WERI-Rb-1 (cell line): ENCODE measurements at places on chromosomes 6 and 20.
A peak's percentile ranks its signal among the peaks of the same experiment; 100 is the strongest.

GRCh38 chr6:32991972-32992371, 17.4 kb downstream of the HLA-DOA start:
- no peak for DNase-seq

DNA sequence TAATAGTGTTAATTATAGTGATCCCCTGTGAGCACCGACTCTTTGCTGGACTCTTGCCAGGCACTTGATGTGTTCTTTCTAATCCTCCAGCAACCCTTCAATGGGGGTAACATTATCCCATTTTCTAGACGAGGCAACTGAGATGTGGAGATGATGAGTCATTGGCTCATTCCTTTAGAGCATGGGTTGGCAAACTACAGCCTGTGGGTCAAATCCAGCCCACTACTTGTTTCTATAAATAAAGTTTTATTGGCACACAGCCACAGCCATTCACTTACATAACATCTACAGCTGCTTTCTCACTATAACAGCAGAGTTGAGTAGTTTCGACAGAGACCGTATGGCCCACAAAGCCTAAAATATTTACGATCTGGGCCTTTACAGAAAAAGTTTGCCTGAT, 249.5 kb upstream of the KCNG1 start:
- no peak for DNase-seq

- DNase-seq: no peak
Measured at GRCh38 chr6:156994215-156995076, 217.3 kb downstream of the ARID1B start.

- DNase-seq: no peak
Measured at GRCh38 chr20:38873050-38873581, 53.1 kb upstream of the FAM83D start.

DNA sequence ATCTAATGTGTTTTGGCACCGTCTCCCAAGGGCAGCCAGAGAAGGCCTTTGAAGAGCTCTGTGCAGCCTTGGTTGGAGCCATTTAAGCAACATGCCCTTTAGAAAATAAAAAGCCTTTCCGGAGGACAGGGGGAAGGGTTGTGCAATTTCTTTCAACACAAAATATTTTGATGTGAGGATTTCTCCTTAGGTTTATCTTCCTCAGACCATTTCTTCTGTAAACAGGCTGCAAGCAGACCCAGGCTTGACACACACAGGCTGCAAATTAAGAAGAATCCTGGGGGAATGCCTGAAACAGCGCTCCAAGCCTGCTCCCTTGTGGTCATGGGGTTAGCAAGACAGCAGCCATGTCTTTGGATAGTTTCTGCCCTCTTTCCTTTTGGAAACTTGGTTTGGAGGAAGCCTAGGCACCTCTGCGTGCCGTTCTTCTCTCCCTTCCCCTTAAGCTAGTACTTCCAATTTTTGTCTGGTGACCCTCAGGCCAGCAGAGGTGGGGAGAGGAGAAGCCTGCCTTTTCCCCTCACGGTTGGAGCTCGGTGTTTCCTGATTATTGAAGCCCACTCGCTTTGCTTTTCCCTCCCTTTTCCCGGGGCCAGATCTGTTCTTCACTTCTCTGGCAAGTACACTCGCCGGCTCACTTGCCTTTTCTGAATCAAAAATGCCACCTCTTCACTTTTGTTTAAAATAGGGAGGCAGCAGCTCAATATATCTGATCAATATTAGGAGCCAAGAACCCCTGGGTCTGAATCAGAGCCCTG, 39.6 kb upstream of the NOX3 start:
- DNase-seq: peak; percentile 21

DNA sequence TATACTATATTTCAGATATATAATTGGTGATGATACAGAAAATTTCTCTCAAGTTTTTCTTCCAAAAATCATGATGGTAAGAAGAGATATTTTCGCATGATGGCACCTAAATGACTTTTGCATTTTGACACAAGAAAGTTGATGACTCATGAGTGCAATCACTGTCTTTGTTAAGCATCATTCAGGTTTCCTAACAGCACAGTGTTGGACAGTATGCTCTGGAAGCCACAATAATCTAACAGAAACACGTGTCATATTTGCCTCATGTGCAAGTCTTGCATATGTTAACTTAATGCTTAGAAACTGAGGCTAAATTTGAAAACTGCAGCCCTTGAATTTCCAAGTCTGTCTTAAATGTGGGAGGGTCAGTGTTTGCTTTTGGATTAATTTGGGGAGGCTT, 533.5 kb downstream of the LMBRD1 start:
- no peak for DNase-seq

DNA sequence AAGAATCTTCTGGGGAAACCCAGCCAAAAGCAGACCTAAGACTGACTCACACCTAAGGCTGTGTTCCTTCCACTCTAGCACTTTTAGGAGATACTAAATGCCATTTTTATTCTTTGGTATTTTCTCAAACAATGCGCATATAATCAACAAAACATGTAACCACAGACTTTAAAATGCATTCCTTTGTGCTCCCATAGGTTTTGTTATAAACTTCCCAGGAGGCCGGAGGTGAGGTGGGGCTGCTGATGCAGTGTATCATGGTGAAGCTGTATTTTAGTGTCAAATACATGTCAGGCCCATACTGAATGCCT, 155.2 kb downstream of the BTBD3 start:
- no peak for DNase-seq

DNA sequence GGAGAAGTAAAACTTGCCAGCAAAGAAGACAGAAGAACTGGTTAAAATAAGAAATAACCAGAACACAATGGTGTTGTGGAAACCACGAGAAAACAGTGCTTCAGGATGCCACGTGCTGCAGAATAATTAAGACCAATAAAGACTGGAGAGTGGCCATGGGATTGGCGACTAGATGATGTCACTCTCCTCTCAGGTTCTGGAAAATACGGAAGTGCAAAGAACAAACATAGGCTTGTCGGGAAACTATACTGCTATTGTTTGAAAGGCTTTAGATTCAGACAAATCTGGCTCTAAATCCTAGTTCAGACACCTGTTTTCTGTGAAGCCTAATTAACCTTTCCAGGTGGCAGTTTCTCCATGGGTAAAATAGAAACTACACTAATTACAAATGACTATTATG, 138.4 kb upstream of the STXBP5 start:
- no peak for DNase-seq

GRCh38 chr6:494394-494793, 102.8 kb downstream of the IRF4 start:
- no peak for DNase-seq

DNA sequence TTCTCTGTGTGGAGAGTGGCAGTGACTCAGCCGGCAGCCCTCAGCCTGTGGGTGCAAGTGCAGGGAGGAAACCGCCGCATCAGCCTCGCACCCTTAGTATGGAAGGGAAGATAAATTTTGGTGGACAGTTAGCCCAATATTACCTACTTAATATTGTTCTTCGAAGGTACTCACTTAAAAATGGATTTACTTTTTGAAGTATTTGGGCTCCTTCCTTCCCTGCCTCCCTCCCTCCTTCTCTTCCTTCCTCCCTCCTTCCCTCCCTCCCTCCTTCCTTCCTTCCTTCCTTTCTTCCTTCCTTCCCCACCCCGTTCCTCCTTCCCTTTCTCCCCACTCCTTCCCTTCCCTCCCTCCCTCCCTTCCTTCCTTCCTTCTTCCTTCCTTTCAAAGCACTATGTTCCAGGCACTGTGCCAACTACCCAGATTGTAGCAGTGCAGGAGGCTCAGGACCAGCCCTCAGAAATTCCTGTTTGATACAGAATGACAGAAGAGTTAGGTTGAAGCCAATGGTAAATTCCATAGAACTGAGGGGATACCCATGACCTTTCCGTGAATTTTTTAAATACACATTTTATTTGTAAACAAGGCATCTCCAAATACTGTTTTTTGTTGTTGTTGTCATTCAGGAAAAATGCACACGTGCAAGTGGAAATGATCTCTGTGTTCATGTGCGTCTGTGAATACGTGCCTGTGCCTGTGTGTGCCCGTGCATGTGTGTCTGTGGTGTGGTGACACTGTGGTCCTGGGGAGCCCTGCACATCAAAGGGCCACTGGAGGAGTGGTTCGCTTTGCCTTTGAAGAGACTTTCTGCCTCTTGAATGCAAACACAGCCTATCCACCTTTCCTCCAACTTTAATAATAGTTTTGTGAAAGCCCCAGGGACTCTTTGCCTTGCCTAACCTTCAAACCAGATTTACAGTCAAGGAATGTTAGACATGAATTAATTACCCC, 141.7 kb downstream of the EDN3 start:
- DNase-seq: no peak

- DNase-seq: no peak
Measured at GRCh38 chr6:122264557-122264956, 134.9 kb upstream of the HSF2 start.

DNA sequence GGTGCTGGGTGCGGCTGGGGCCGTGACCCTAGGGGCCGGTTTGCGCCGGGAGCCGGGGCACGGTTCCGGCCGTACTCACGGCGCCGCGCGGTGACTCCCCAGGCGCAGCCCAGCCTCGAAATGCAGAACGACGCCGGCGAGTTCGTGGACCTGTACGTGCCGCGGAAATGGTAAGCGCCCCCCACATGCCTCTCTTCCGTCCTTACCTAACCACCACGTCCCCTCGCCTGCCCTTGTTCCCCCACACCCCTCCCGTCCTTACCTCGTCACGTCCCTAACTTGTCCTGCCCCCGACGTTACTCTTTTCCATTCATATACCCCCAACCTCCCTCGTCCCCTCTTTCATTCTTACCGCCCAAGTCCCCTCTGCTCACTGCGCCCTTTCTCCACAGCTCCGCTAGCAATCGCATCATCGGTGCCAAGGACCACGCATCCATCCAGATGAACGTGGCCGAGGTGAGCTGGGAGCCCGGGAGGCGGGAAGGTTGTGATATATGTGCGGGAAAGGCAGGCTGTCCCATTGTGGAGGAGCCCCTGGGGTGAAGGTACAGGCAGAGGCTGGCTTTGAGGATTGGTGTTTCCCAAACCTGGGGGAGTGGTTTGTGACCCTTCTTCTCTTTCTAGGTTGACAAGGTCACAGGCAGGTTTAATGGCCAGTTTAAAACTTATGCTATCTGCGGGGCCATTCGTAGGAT, 463 bp downstream of the RPS21 start:
- DNase-seq: no peak

DNA sequence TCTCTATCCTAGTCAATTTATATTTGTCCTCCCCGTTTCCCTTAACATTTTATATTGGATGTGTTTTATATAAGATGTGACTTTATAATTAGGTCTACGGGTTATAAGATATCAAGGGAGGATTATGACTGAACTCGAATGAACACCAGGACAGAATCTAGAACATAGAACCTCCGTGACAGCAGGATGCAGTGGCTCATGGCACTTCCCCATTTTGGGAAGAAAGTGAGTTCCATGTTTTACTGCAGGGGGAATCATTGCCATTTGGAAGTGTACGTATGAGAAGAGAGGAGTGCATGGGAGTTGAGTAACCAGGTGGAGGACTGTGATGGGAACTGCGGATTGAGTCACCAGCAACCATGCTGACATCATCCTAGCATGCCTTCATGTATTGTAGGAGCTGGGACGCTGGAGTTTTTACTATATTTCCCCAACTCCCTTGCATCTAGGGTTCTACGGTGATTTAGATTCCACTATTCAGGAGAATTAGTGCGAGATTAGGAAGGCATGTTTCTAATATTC, 56.1 kb upstream of the FOXC1 start:
- DNase-seq: no peak

- DNase-seq: no peak
Measured at GRCh38 chr6:148965287-148965686, 218.5 kb downstream of the UST start.

- no peak for DNase-seq
Measured at GRCh38 chr6:107458672-107459282, 587 bp downstream of the PDSS2 start.
